Dermis microvascular lymphatic vessel endothelial cell (primary cell): ENCODE measurements at places on chromosomes 5 and 9.

- DNase-seq: peak; percentile 60
Measured at GRCh38 chr5:136249678-136250266, 56.8 kb upstream of the SMIM32 start.

DNA sequence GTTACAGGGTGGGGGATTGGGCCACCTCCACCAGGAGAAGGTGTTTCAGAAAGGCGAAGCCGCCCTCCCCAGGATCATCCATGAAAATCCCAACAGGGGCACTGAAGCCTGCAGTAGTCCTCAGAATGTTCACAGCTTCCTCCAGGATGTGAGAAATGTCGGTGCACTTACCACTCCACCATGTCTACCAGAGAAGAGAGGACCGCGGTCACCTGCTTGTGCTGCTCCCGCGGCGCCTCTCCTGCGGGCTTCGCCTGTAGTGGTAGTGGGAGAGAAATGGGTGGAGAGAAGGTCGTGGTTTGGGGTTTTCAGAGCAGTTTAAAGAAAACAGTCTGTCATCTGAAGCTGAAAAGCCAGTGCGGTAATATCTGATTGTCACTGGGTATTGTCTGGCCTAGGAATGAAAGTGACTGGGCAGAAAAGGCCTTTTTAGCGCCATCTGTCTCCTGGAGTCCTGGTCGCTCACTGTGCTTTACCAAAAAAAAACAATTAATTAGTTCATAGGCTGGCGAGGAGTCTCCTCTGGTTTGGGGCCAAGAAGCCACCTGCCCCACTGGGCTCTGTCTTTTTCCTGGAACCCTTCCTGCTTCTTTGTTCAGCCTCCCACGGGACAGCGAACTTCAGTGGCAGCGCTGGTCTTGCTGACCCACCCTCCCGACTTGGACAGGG lies 23.0 kb upstream of the PPP1R26 start:
- DNase-seq: no peak

DNA sequence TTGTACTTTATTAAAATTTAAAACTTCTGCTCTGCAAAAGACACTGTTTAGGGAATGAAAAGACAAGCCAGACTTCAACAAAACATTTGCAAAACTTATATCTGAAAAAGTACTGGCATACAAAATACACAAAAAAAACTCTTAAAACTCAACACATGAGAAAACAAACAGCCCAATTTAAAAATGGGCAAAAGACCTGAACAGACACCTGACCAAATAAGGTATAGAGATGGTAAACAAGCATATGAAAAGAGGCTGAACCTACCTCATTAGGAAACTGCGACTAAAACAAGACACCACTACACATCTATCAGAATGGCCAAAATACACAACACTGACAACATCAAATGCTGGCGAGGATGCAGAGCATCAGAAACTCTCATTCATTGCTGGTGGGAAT lies 54.4 kb upstream of the LMX1B start:
- DNase-seq: no peak

DNA sequence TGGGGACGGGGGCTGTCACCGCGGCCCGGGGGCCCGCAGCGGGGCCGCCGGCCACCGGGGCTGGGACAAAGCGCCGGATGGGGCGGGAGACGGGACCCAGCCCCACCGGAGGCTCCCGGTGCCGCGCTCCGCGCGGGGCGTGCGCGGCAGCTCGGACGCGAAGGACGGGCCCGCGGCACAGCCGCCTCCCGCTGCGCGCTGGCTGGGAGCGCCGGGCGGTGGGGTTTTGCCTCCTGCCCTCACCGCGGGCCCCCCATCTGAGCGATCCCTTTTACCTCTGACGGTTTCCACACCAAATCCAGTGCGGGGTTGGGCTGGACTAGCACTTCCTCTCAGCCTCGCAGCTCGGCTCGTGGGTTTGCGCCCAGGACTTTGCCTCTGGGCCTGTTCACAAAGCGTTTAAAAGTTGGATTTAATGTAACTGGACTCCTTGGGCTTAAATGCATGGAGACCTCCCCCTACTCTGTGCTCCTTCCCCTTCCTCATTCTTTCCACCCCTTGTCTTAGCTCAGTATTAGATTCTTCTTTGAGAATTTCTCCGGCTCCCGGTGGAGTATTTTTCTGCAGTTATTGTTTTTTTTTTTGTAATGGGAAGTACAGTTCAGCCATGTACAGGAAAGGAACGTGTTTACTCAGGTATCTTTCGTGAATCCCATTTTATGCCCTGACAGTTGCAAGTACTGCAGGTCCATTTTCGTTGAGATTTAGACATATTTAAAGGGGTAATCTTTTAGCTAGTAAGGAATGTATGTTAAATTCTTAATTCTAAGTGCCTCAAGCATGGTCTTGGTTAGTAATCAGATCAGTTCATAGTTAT lies 691 bp downstream of the FCHO2 start:
- peak; percentile 66 for DNase-seq

- DNase-seq: peak; percentile 93
Measured at GRCh38 chr5:157540707-157541446, 34.7 kb downstream of the ADAM19 start.
